Stimulated activated CD4-positive, alpha-beta T cell treated with anti-CD3 and anti-CD28 coated beads, TNF-alpha, amount 100 ng/mL, for 1 hour (primary cell): ENCODE measurements at places on chromosomes 4 and X.

DNA sequence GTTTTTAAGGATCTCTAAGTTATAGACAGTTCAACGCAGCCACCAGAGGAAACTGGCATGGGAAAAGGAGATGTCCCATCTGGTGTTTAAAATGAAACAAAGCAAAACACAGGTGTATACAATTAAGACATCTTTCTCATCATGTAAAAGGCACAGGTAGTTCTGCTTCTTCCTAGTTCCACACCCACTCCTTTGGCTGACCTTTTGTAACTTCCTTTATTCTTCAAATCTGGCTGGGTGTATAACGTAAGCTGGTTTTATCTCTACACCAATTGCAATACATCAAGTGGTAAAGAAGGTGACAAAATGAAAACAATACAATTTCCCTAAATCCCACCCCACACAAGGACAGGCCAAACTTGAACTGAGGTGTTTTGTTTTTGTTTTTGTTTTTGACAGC lies 27.3 kb upstream of the FBXW7 start:
- DNase-seq, result no peak

DNA sequence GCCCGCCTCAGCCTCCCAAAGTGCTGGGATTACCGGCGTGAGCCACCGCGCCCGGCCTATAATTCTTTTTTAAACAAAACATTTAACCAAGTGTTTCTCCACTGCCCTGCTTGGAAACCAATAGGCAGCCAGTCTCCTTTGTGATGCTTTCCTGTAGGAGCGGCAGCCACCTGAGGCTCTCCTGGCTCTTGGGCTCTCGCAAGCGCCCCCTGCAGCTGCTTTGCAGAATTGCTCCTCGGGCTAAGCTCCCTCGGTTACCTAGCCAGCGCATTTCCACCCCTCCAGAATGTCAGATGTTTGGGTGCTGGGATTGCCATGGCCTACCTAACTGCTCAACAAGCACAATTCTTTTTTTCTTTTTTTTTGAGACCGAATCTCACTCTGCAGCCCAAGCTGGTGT lies 7.7 kb downstream of the S100P start:
- DNase-seq, result no peak

- no peak for DNase-seq
Measured at GRCh38 chr4:122733787-122734120, 1.2 kb downstream of the BBS12 start.

- DNase-seq, result no peak
Measured at GRCh38 chr4:143273160-143273917, 63.3 kb upstream of the GAB1 start.

- DNase-seq, result no peak
Measured at GRCh38 chrX:47560179-47560933, 649 bp upstream of the ARAF start.

DNA sequence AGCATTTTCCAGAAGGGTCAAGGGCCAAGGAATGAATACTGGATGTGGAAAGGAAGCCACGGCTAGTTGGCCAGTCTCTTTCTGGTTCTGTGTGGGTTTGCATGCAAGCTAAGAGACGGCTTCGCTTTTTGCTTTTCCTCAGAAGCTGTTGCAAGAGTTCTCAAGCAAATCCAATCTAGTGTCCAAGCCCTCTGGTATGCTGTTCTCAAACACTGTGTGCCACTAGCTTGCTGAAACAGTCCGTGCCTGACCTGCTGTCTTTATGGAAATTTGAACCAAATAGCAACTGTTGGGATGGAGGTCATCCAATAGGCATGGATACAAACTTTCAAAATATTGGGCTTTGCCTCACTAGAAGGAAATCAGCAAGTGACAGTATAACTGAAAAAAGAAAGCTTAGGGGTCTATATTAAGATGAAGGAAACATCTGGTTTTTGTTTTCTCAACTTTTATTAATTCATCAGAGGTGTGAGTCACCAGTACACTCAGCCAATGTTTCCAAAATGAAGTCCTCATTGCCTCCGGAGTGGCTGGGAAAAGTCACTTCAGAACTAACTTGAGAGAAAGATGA lies 70.5 kb downstream of the SLC9A6 start:
- no peak for DNase-seq

- DNase-seq, result no peak
Measured at GRCh38 chr4:93299118-93299517, 529.4 kb upstream of the ATOH1 start.

GRCh38 chr4:7701866-7702649 lies 237.6 kb downstream of the AFAP1 start:
- no peak for DNase-seq

DNA sequence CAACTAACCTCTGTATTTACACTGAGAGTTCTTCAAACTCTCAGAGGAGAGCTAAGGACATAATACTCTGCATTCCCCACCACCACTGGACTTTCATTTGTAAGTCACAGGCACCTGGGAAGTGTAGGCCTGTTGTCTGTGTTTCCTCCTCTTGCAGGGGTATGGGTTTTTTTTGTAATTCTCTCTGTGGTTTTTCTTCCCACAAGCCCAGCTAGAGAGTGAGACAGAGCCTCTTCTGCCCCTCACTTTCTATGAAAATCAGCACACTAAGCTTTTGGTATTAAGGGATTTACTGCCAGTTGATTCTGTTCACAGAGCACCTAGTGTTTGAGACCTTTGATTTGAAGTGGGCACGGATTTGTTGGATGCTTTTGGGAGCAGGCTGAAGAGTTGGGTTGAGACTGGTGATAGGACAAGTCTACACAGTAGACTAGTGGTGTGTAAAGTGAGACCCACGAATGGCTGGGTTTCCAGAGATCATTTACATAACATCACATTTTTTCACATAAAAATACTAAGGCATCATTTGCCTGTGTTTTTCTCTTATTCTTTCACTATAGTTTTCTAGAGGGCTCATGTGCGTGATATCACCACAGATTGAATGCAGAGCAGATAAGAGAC lies 28.9 kb upstream of the WDR17 start:
- DNase-seq, result no peak

- no peak for DNase-seq
Measured at GRCh38 chr4:25011135-25011866, 19.4 kb downstream of the LGI2 start.

- no peak for DNase-seq
Measured at GRCh38 chr4:119231491-119231890, 19.0 kb downstream of the USP53 start.

GRCh38 chr4:26268246-26268645 lies 52.6 kb upstream of the RBPJ start:
- no peak for DNase-seq

DNA sequence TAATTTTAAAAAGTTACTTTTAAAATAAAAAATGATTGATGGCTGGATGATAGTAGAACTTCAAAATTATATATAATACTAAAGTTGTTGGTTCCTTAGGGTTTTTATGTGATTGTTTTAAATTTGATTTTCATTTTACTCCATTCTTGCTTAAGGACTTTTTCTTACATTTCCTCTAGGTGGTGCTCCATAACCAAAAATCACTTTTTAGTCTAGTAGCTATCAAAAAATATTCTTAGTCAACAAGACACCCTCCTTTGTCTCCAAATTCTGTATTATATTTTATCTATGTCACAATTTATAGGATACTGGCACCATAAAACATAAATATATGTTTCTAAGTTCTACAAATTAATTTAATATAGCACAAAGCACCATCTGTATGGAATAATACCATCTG lies 67.2 kb upstream of the BRWD3 start:
- no peak for DNase-seq
